Breast epithelium (tissue), 4 donors: ENCODE measurements at places on chromosomes 3 and 15. TPM values are rescaled to one million over a fixed set of nuclear protein-coding genes. Genes with fewer than 3 reads are reported as not detected.

- no peaks in the 10 kb centered on the region for H3K27me3 ChIP-seq
- H3K36me3 ChIP-seq = no peaks in the 10 kb centered on the region
- no peak overlapping the region for H3K27ac ChIP-seq
These were observed 173.9 kb upstream of the MITF start for GRCh38 chr3:69565316-69565715.

GRCh38 chr15:48062148-48062872 is 58.5 kb upstream of the SLC24A5 start:
- no peak overlapping the region for H3K4me3 ChIP-seq
- no peaks in the 10 kb centered on the region for H3K4me1 ChIP-seq
- H3K27ac ChIP-seq = no peak overlapping the region
- no peaks in the 10 kb centered on the region for H3K27me3 ChIP-seq
- DNase-seq = no peak

DNA sequence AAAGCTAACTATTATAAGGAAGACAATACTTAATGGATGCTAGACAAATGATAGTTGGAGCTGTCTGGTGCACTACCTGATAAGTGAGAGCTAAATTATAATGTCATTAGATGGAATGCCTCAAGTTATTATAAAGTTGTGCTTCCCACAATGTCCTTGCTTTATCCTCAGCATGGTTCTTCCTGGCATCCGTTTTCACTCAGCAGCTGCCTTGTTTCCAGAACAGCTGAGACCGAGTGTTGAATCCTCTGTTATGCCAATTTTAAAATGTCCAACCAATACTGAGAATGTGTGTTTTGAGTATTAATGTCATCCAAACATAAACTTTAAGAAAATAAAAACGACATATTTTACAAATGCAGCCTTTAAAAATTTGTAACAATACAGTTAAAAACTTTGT is 286.7 kb upstream of the SOX2 start:
- no peak overlapping the region for H3K27ac ChIP-seq
- DNase-seq = no peak
- no peak overlapping the region for H3K4me3 ChIP-seq
- no peaks in the 10 kb centered on the region for H3K27me3 ChIP-seq
- H3K4me1 ChIP-seq = no peaks in the 10 kb centered on the region

DNA sequence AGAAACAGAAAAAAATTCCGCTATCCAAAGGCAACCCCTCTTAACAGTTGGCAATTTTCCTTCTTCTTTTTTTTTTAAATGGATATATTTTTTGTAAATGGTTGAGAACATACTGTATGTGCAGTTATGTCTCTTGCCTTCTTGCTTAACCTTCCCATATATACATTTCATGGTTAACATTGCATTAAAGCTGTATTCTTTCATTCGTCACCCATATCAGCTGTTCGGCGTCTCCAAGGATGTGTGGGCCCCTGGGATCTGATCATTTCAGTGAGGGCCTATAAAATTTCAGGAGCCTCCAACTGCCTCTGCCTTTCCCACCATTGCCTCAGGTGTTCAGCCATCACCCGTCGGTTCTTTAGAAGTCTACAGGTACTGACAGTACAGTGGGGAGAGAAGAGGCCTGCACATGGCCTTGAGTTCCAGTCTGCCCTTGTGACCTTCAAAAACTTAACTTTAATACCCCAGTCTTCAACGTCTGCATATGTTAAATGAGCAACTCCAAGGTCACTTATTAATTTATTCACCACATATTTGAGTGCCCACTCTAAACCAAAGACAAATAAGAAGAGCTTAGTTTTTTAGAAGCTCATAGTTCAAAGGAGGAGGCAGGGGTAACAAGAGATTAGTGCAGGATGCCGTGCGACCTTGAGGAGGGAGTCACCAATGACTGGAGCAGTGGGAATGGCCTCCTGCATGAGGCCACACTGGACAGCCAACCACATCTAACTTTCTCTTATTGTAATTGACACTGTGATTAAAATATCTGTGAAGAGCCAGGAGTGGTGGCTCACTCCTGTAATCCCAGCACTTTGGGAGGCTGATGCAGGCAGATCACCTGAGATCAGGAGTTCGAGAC is 6.9 kb downstream of the ST6GAL1 start:
- H3K4me1 ChIP-seq = no peaks in the 10 kb centered on the region
- H3K36me3 ChIP-seq = no peaks in the 10 kb centered on the region
- DNase-seq = no peak
- H3K27ac ChIP-seq = no peak overlapping the region
- no peaks in the 10 kb centered on the region for H3K27me3 ChIP-seq

Gene KBTBD8
- total RNA-seq = 1.6 TPM

Gene SAMD7
- not detected for total RNA-seq

Gene SKOR1
- total RNA-seq = 1.1 TPM
